Right renal pelvis (tissue), 4 donors: ENCODE measurements at places on chromosomes 2 and 18. TPM values are rescaled to one million over a fixed set of nuclear protein-coding genes. Genes with fewer than 3 reads are reported as not detected.

Gene NEU2
- not detected for polyA plus RNA-seq

Gene TFPI
- polyA plus RNA-seq = 41.9 TPM

Gene LYPD6
- 21.8 TPM for polyA plus RNA-seq

Gene IMPA2
- polyA plus RNA-seq = 86.3 TPM

Gene YIPF4
- polyA plus RNA-seq = 73.3 TPM

Gene STPG4
- 0.22 TPM for polyA plus RNA-seq

Gene SERPINB3
- 0.17 TPM for polyA plus RNA-seq

Gene CAMKMT
- polyA plus RNA-seq = 13.2 TPM

Gene COL3A1
- 1,268 TPM for polyA plus RNA-seq

Gene ACKR3
- polyA plus RNA-seq = 69.8 TPM

Gene STON1
- 38.4 TPM for polyA plus RNA-seq

Gene ZFP36L2
- 113 TPM for polyA plus RNA-seq

Gene C1D
- polyA plus RNA-seq = 53.8 TPM

Gene SMYD1
- not detected for polyA plus RNA-seq
